Central memory CD4-positive, alpha-beta T cell (primary cell): ENCODE measurements at places on chromosomes 1 and 21.

- no peak for DNase-seq
These were observed 156.2 kb downstream of the TNFSF18 start for GRCh38 chr1:172894349-172895049.

GRCh38 chr1:114235960-114236359 is 82.3 kb upstream of the SYT6 start:
- DNase-seq: no peak

DNA sequence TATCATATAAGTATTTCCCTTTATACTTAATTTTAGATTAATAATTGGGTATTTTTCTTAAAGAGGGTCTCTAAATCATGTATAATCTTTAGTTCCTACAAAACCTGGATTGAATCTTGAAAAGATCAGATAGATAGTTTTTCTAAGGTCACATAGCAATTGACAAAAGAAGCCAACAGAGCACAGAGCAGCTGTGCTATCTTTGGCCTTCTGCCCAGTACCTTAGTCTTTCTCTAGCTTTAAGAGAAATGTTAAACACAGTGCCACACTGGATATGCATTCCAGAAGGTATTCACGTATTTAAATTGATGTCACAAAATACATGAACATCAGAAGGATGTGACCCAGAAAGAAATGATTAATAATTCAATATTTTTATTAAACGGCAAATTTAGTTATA is 86.8 kb downstream of the C21orf91 start:
- DNase-seq: no peak

DNA sequence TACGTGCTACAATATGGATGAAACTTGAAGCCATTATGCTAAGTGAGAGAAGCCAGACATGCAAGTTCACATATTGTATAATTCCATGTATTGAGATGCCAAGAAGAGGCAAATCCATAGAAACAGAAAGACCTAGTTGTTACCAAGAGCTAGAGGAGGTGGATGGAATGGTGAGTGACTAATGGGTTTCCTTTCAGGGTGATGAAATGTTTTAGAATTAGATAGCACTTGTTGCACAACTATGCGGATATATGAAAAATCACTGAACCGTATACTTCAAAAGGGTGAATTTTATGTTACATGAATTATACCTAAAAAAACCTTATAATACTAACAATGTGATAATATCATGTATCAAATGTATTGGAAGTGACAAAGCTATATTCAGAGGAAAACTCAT is 18.1 kb downstream of the EPHA10 start:
- no peak for DNase-seq

DNA sequence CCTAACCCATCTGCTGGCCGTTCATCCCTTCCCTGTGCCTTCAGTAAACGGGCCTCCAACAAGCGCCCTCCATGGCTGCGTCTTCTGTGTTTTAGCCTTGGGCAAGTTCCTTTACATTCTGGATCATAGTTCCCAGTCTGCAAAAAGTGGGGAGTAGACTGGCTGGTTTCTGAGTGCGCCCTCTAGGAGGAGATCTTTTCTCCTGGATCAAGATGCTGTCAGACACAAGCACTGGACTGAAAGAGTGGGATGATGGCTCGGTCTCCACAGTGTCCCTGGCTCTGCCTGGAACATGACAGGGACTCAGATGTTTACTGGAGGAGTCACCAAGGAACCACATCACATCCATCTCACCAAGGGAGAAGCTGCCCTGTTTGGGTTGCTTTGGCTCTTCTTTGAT is 88.8 kb downstream of the PRDM2 start:
- DNase-seq: no peak

DNA sequence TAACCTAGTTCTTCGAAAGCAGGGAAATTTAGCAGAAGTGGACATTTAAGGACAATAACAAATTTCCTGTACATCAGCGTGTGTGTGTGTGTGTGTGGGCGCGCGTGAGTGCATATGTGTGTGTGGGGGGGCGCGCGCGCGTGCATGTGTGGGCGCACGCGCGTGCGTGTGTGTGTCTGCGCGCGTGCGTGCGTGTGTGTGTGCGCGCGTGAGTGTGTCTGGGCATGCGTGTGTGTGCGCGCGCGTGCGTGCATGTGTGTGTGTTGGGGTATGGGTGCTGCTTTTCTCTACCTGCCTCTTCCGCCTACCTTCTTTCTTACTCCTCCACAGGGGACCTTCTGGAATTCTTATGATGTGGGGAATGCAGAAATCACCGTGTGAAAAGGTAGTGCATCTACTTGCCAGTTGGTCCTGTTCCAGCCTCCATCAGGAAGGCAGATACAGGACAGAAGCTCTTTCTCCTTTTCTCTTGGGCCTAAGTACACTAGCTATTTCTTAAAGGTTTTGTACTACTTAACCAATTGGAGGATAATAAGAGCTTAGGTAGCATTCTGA is 165.4 kb upstream of the KCNK2 start:
- DNase-seq: no peak

DNA sequence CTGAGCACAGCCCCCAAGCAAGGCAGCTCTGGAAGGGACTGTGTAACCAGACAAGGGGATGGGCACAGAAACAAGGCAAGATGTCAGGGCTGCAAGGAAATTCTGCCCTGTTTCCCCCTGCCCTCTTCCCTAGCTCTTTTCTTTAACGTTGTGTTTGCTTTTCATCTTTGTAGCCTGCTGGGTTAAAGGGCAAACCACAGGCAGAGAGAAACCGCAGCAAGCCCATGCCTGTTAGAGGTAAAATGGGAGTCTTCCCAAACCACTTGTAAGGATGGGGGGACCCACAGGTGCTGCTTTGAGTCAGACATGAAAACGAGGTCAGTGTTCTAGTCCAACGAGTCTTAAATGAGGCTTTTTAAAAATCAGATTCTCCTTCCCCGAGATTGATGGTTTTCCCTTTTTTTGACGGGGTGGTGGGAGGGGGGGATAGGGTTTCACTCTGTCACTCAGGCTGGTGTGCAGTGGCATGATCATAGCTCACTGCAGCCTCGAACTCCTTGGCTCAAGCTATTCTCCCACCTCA is 13.3 kb downstream of the TGFBR3 start:
- peak; percentile 31 for DNase-seq

- peak; percentile 30 for DNase-seq
These were observed 353.5 kb upstream of the B3GALT2 start for GRCh38 chr1:193539731-193540459.

DNA sequence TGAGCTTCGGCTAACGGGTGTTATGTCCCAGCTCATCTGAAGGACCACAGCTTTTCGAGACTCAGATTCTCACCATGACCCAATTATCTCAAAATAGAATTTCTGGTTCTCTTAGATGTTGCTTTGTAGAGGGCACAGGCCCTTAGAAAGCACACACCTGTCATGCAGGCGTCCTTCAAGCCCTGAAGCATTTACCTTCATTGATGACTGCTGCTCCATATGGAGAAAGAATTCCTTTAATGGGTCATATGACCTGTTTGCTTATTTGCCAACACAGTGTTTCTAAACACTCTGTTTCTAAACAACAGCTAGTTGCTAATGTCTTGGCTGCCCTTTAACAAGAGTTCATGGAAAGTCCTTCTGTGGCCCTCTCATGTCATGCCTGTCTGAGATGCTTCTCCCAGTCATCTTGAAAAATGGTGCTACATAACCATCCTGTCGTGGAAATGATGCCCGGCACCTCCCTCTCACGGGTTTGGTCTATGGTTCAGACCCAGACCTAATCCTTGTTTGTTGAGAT is 495.7 kb downstream of the KIF26B start:
- no peak for DNase-seq

DNA sequence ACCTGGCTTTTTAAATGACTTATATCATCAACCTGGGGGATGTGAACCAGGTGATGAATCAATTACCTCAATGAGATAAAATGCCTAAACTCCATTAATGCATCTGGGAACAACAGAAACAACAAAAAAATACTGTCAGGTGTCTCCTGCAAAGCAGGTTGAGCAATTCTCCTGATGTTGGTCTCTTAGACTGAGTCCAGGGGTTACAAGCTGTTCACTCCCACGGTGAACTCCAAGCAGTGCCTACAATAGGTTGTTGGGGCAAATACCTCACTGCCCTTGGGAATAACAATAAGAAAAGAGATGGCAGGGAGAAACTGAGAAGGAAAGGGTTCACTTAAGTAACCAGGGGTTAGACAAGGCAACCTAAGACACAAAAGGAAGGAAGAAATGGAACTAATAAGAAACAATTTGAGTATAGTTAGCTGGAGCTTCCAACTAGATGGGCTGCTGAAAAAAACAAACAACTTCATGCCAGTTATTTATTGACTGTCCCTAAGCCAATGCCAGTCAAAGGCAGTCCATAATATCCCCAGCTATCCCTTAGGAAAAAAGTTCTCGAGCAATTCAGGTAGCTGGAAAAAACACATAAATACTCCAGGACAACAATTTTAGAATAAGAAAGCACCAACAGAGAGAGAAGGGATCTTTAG is 97.6 kb upstream of the MAGI3 start:
- DNase-seq: no peak

- no peak for DNase-seq
These were observed 5.4 kb downstream of the TNN start for GRCh38 chr1:175073061-175073460.

DNA sequence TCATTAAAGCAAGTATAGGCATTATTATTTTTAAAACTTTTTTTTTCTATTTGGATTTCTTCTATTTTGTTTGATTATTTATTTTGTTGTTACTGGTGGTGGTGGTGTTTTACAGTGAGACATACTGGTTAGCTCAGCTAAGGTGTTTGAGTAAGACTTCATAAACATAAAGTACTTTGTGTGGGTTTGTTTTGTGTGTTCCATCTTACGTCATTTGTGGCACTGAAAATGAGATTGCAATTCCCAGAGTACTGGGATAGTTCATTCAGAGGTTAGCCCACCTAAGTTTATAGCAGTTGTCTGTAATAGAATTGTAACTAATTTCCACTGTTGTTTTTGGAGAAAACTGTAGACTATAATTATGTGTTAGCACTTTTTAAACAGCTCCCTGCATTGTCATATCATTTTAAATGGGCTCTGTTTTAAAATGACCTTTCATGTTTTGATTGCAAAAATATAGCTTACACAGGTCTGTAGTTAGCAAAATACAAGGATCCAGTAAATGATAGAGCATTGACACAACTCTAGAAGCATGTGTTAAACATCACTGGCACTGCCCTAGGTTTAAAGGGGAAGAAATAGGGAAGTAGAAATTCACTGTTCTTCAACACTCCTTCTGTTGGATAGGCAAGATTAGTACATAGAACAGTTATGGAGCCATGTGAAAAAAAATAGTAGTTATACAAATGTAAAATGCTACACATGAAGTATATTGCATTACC is 171.7 kb downstream of the NFIA start:
- no peak for DNase-seq

DNA sequence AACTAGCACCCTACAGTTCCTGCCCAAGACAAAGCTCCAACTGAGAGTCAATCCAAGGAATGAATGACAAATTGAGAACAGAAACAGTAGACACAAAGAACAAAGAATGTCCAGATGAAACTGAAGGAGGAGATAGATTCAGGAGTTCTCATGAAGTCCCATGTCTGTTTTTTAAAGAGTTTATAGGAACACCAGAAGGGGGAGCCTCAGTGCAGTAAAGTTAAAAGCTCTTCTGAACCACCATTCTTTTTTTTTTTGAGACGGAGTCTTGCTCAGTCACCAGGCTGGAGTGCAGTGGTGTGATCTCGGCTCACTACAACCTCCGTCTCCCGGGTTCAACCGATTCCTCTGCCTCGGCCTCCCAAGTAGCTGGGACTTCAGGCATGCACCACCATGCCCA is 323.6 kb downstream of the MRPL39 start:
- peak; percentile 2 for DNase-seq
